NCI-H1105 treated with DMSO at 0.1 percent for 48 hours (cell line): ENCODE measurements at places on chromosomes 4 and X.

- DNase-seq = no peak
Measured at GRCh38 chrX:14359316-14359715, 170.0 kb upstream of the GLRA2 start.

- DNase-seq = peak; percentile 4
Measured at GRCh38 chr4:13329963-13330362, 154.2 kb downstream of the RAB28 start.

- no peak for DNase-seq
Measured at GRCh38 chrX:9676738-9677097, 88.9 kb downstream of the GPR143 start.

DNA sequence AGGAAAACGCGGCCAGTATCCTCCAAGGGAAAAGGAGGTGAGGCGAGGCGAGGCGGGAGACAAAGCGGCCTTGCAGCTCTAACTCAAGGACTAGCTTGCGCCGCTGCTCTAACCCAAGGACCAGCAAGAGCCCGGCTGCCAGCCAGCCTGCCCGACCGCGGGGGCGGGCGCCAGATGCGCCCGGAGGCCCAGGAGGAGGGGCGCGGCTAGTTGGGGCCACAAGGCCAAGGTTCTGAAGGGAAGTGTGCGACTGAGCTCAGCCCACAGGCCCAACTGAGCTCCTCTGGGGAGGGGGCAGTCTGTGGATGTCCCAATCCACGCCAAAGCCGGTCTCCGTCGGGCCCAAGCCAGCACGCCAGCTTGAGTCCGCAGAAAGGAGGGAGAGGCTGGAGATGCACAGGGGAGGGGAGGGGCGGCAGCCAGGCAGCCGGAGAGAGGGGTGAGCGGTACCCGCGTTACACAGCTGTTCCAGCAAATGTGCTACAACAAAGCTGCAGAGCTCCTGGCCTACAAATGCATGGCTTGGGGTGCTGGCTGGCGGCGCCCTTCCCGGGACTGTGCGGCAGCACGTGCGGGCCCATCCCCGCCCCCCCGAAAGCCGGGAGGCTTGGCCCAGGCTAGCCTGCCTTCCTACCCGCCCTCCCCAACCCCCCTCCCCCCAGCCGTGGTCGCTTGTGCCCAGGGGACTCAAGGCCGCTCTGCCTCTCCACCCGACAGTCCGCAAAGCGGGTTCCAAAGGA is 637 bp downstream of the AMER1 start:
- DNase-seq = peak; percentile 28

DNA sequence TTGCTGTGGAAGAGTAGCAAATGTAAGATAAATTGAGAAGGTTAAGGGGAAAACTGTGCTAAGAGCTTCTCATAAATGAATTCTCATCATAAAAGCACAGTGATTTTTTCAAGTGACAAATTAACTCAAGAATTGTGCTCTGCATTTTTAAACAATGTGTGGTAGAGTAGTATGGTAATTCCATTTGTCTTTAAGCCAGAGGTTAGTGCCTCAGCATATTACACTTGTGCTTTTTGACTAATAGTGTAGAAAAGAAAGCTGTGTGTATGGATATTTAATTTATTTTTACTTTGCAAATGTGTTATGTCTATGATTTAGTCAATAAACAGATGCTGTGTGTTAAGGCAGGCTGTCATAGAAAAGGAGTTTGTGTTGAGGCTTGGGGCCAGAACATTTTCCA is 61.0 kb downstream of the FHIP1A start:
- no peak for DNase-seq

- no peak for DNase-seq
Measured at GRCh38 chr4:168487282-168488035, 7.2 kb upstream of the DDX60L start.

- no peak for DNase-seq
Measured at GRCh38 chrX:40278340-40279090, 180.8 kb upstream of the BCOR start.

DNA sequence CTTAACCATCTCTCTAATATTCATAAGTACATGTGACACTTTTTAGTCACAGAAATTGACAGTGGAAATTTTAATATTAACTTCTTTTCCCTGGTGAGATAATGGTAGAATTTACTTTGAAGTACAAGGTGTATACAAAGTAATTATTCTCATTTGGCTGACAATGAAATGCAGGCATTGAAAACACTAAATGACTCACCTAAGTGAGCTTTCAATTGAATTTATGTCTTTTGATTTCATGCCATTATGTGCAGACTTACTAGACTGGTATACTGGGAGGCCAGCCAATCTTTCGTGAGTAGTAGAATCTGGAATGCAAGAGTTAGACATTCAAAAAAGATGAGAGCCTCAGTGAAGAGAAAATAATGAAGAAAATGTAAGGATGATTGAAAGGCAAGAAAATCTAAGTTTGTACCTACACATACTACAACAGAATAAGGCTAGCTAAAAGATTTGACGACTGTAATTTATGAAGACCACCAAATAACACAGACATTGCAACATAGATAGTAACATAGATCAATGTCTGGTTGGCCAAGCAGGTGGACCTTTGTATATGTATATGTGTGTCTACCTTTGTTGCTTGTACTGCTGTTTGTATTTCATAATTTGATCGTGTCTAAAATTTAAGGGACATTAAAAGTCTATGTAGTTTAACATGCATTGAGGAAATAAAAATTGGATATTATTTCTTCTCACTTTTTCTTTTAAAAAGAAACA is 459.7 kb downstream of the IL15 start:
- DNase-seq = peak; percentile 88

DNA sequence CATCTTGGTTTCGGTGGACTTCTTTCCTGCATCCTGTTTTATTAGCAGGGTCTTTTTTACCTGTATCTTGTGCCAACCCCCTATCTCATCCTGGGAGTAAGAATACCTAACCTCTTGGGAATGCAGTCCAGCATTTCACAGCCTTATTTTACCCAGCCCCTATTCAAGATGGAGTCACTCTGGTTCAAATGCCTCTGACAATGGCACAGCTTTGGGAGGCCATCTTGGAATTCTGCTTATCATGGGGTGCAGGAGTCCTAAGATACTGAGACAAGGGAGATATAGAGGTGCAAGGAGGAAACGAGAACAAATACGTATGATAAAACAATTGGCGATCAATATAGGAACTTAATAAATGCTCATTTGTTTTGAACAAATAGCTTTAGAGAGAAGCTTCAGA is 1682.2 kb upstream of the AGA start:
- DNase-seq = no peak

DNA sequence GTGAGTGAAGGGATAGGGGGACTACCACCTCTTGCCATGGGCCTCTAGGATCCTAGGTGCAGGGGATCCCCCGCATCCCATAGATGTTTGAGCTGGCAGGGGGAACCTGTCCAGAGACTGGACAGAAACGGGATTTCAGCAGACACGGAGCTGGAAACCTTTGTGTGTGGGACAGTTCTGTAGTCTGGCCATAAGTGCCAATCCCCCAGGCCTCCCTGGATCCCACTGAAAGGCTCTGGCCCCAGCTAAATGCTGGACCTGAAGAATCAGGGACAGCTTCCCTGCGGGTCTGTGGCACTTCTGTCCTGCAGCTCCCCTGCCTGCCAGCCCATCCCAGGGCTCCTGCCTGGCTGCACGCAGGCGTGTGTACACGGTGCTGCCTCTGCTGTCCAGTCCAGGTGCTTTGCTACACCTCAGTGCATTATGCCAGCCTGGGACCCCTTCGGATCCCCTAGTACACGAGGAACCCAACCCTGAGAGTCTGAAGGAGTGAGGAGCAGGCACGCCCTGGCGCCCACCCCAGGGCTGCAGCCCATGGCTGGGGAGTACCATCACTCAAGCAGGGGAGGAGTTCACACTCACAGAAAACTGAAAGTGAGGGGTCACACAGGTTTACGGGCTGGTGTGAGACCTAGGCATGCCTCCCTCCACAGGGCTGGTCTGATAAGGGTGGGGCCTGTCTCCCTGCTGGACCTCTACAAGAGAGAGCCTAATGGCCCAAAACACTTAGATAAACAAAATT is 703.0 kb downstream of the ARAP2 start:
- DNase-seq = no peak

GRCh38 chrX:125810856-125811255 is 355.2 kb downstream of the DCAF12L2 start:
- no peak for DNase-seq

DNA sequence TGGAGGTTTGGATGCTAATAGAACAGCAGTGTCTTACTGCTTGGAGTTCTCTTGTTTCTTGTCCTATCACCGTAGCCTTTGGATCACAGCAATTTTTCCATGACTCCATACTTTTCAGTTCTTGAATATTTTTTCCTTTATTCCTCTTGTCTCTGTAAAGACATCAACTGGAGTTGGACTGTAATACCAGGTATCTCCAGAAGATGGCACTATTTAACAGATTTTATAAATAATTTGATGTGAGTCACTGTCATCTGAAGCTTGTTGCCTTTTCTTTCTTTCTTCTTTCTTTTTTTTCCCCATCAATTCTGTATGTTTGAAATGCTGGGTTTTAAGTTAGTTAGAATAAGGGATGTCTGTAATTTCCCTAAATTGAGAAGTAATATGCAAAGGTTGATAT is 24.1 kb downstream of the HPRT1 start:
- peak; percentile 42 for DNase-seq

GRCh38 chr4:74038425-74039314 is at the start of gene CXCL3:
CXCL3 (minus strand) TSS chr4:74038689; CDS start chr4:74038611, 78 bp downstream.
- no peak for DNase-seq

- peak; percentile 46 for DNase-seq
Measured at GRCh38 chr4:12633053-12633651, 851.0 kb downstream of the RAB28 start.

- DNase-seq = no peak
Measured at GRCh38 chrX:34918091-34918736, 24.4 kb upstream of the FAM47B start.

GRCh38 chr4:73451404-73451803 is 15.4 kb downstream of the AFP start:
- peak; percentile 26 for DNase-seq

GRCh38 chr4:10673817-10674369 is 10.7 kb downstream of the CLNK start:
- DNase-seq = no peak

DNA sequence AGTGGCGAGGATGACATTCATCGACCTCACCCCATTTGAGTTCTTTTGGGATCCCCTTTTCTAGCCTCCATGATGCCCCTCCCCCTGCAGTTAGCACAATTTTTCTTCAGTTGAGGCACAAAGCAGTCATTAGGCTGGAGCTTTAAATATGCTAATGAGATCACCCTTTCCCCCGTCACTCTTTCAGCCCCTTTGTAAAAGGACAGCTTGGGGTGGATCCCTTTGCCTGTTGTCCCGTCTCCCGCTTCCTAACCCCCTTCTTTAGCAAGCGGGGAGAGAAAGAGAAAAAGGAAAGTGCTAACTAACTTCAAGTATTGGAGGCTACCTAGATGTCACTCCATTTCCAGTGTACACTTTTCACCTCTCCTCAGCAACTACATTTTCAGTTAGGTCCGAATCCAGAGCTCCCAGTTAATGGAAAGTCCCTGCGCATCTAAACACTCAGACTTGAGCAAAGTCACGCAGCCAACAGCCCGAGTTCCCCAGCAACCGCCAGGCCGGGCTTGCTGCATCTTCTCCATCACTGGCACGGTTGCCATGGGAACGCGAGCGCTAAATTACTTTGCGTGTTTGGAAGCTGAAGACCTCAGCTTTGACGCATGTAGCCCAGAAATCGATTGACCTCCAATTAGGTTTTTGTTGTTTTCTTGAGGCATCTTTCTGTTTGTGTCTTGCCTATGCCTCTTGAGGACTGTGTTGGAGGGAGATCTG is 76.8 kb downstream of the RTL5 start:
- no peak for DNase-seq

- no peak for DNase-seq
Measured at GRCh38 chrX:29841750-29842149, 373.6 kb upstream of the MAGEB2 start.

DNA sequence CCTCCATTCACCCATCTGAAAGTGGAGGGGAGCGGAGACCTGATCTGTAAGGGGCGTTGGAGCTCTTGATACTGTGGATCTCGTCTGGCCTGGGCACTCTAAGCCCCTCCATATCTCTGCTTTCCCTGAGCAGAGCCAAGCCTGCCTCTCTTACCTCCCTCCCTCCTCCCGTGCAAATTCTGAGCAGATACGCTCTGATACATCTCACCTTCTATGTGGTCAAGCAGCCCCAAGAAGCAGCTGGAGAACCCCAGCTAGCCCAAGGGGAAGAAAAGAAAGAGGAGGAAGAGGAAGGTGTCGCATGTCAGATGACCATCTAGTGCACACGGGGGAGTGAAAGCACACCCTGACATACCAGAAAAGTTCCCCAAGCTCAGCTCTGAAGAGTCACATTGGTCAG is 1.9 kb upstream of the DGAT2L6 start:
- DNase-seq = no peak
